ENCODE measurements at places on chromosomes 5 and 9.

DNA sequence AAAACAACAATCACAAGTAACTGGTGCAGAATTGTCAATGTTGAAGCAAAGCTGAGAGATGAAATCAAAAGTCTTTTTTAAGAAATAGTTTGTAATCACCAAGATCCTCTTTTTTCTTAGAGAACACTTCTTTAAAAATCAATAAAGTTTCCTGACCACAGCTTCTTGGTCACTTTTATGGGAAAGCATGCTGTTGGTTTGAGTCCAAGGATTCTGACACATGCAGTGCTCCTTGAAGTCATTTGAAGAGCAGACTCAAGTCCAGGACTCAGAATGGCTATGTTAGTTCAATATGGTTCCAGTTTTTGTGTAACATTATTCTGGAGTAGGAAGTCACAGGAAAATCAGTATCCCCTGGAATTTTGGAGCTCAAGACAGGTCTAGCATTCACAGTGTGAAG is 480.6 kb downstream of the NR2F1-AS1 start:
- no peak for DNase-seq

GRCh38 chr5:1201327-1202025 is at the start of gene SLC6A19:
Gene SLC6A19, plus strand, starts transcription at chr5:1201595. Its CDS starts 56 bp downstream, at chr5:1201651.
- no peak for DNase-seq

- DNase-seq: no peak
These were observed 63.6 kb downstream of the SUSD1 start for GRCh38 chr9:112111461-112111860.

- DNase-seq: no peak
These were observed 29.2 kb downstream of the NCS1 start for GRCh38 chr9:130201399-130201873.

- DNase-seq: no peak
These were observed 5.0 kb downstream of the DPP7 start for GRCh38 chr9:137109250-137110146.

Data from inflammatory macrophage (primary cell).